ENCODE measurements at places on chromosomes 11 and 22.
A peak's percentile ranks its signal among the peaks of the same experiment; 100 is the strongest.

DNA sequence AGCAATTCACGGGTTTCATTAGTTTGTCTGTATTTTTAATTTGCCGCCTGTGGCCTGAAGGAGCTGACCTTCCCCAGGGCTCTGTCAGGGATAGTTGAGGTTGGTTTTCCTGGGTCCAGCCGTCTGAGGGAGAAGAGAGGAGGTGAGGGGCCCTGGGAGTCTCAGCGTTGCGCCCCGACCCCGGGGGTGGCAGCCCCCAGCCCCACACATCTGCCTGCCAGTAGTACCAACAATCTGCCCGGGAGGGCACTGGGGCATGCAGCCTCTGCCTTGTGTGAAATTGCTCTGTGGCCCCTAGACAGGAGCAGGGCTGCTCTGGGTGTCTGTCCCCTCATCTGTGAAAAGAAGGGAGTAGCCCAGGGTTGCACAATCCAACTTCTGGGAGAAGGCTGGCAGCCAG, 6.6 kb downstream of the B3GAT1 start:
- no peak for DNase-seq

DNA sequence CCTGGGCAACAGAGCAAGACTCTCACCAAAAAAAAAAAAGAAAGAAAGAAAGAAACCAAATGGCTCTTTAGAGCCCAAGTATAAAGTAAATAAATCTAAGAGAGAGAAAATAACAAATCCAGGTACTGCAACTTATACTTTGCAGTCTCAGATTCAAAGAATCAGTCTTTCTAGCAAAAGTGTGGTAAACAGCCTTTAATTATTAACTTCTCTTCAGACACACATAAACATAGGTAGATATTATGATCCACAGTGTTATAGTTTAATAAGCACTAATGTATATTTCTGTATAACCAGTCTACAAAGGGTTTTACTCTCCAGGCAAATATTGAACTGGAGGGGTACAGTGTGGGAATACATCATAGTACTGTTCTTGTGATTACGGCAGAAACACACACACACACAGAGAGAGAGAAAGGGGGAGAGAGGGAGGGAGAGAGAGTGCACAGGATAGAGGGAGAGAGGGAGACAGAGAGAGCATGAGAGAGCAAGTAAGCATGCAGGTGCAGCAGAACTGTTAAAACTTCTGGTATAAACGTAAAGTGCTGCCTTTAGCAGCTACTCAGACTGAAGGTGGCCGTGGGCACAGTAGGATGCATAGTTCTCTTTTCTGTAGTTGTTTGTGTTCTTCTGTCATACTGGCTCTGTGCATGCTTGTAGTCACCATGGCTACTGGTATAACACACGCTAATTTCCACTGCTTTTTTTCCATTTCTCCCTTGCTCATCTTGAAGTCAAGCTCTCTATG, 32.3 kb downstream of the MTMR2 start:
- no peak for DNase-seq

- DNase-seq: no peak
Measured at GRCh38 chr11:117476531-117477142, 149.0 kb downstream of the CEP164 start.

GRCh38 chr11:73388265-73389133, 12.3 kb downstream of the RELT start:
- no peak for DNase-seq

- DNase-seq: no peak
Measured at GRCh38 chr11:26820739-26821138, 98.9 kb upstream of the SLC5A12 start.

DNA sequence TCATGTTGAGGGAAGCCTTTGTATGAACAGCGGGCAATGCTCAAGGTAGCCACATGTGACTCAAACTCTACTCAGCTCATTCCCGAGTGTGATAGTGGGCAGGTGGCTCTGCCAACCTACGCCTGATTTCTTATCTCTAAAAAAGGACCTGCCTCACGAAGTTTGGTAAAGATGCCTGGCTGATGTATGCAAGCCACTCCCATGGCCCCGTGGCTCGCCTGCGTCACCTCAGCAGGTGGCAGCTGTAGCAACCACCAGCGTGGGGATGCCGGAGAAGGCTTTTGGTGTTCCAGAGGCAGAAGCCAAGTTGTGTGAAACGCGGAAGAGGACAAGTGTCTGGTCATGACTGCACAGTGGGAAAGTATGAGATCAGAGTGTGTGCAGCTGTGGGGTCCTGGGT, 5.4 kb downstream of the FADS2 start:
- DNase-seq: peak; percentile 53

DNA sequence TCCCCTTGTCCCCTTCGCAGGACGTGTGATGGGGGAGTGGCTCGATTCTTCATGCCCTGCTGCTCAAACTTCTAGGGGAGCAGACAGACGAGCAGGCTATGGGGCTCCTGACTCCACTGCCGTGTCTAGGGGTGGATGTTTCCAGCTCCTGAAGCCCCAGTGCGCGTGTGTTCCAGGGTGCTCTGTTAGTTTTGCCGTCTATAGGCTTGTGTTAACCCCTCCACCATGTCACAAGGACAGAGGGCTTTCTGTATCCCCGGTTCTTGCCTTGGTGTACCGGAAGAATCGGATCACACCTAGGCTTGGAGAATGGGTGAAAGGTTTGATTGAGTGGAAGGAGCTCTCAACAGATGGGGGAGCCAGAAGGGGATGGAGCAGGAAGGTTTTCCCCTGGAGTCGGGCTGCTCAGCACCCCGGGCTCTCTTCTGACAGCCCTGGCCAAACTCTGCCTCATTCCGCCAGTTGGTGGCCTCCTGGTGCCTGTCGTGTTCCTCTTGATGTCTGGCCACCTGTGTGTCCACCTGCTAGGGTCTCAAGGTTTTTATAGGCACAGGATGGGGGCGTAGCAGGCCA, 810.7 kb downstream of the BRD1 start:
- no peak for DNase-seq

DNA sequence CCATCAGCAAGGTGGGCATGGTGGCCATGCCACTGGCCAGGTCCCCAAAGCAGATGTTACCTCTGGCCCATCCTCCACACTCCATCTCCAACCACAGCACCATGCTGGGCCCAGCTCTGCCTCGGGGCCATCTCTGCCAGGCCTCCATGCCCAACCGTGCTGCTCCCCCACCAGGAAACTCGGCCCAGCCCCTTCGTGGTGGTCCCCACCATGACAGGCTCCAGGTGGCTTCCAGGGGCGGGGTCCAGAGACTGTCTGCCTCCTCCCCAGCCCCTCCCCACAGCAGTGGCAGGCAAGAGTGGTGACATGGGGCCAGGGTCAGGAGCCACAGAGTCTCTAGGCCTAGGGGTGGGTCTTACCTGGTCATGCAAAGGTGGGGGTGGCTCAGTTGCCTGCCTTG, 27.3 kb downstream of the OR10D3 start:
- no peak for DNase-seq

- DNase-seq: peak; percentile 7
Measured at GRCh38 chr11:9861860-9862725, 198.2 kb downstream of the SWAP70 start.

- DNase-seq: no peak
Measured at GRCh38 chr11:62542111-62542745, 4.4 kb downstream of the AHNAK start.

- no peak for DNase-seq
Measured at GRCh38 chr11:126573325-126573978, 218.0 kb downstream of the ST3GAL4 start.

GRCh38 chr11:9005087-9005486, 1.3 kb upstream of the NRIP3 start:
- DNase-seq: no peak

DNA sequence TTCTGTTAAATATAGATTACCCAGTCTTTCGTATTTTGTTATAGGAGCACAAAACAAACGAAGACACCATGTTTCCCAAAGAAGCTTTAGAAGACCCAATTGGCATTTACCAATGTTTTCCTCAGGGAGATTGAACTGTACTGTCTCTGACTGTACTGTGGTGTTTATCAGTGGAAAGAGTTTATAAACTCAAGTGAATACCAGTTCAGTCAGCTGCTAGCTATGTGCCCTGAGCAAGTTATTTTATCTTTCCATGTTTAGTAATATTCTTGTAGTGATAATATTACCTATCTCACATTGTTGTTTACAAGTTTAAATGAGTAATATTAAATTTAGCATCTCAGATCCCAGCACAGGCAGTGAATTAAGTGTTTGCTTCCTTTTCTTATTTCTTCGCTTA, 773.2 kb downstream of the KCNA4 start:
- no peak for DNase-seq

- DNase-seq: no peak
Measured at GRCh38 chr11:112403432-112403831, 142.8 kb upstream of the PLET1 start.

DNA sequence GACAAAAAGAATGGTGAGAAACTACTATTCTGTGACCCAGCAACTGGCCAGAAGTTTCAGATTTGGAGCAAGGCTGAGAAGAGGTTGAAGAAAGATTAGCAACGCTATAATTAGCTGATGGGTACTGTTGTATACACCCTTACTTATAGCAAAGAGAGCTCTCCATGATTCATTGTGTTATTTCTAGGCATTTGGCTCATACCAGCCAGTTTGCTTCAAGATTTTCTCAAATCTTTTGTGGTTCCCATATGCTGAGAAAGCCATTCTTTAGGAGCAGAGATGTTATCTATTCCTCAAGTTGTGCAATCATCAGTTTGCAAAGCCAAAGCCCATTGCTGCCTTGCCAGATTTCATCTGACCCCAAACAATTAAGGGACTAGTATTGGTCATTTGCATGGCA, 179.4 kb downstream of the ETS1 start:
- no peak for DNase-seq

GRCh38 chr22:28183078-28183860, 264.2 kb upstream of the PITPNB start:
- no peak for DNase-seq

- no peak for DNase-seq
Measured at GRCh38 chr11:122261546-122261945, 145.5 kb upstream of the BLID start.

DNA sequence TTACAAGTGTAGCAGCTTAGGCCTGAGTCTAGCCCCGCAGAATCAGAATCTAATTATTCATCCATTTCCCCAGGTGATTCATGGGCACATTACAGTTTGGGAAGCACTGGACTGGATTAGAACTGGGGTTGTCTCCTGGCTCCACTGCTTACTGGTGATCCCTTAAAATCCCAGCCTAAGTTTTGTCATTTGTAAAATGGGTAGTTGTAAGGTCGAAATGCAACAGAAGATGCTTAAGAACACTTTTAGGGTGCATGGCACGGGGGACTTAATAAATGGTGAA, 1.3 kb downstream of the STX3 start:
- no peak for DNase-seq

Measured in NCI-H2107 (cell line).